ENCODE measurements at places on chromosomes 6 and 20.

GRCh38 chr6:148461986-148462577 lies 119.4 kb downstream of the SASH1 start:
- DNase-seq = no peak

DNA sequence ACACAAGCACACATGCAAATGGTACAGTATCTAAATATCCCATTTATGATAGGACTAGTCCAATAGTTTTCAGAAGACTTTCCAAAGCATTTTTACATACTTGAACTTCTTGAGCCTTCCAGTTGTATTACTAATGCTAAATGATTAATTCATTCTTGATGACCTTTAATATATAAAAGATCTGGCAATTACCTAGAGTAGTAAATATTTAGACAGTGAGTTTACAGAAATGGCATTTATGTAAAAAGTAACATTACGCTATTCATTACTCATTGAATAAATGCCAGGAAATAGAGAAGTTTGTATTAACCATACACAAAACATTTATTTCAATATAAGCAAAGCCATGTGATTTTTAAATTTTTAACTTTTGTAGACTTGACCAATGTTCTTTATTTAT lies 158.8 kb downstream of the DST start:
- DNase-seq = no peak

- no peak for DNase-seq
These were observed 141.3 kb downstream of the MMS22L start for GRCh38 chr6:97141756-97142155.

DNA sequence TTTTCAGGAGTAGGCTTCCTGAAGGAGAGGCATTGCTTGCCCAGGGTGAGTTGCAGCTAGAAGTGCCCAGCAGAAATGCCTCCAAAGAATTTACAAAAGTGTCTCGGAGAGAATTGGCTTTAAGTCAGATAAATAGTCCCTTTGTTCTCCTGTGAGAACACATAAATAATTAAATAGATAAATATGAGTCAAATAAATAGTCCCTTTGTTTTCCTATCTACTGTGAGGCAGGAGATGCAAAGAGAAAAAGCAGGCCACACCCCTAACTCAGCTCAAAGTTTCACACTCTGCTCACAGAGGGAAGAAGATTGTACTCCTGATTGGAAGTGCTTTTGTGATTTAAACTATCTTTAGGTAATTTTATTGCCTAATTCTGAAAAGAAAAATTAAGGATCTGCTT lies 180.7 kb upstream of the PRSS16 start:
- DNase-seq = no peak

DNA sequence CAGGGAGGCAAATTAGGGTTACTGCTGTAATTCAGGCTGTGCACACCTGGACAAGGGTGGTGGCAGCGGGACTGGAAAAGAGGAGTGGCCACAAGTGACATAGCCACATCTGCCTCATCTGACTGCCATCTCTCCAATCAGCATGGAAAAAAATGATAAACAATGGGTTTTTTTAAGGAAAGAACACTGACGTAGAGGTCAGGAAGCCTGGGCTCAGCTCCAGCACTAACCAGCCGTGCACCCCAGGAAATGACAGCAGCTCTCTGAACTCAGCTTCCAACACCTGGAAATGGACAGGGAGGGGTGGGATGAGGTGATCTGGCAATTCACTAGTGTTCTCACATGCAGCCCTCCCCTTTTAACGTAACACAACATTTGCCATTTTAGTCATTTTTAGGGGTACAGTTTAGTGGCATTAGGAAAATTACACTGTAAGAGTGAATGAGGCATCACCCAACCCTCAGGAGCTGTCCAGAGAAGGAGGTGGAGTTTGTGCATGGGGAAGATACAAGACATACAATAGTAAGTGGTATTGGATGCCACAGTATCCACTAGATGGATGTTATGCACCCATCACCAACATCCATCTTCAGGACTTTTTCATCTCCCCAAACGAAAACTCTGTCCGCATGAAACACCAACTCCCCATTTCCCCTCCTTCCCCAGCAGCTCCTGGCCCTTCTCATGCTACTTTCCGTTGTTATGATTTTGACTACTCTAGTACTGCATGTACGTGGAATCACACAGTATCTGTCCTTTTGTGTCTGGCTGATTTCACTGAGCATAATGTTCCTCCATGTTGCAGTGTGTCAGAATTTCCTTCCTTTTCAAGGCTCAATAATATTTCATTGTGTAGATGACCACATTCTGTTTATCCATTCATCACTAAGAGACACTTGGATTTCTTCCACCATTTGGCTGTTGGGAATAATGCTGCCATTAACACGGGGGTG lies 215.5 kb upstream of the ECI2 start:
- no peak for DNase-seq

DNA sequence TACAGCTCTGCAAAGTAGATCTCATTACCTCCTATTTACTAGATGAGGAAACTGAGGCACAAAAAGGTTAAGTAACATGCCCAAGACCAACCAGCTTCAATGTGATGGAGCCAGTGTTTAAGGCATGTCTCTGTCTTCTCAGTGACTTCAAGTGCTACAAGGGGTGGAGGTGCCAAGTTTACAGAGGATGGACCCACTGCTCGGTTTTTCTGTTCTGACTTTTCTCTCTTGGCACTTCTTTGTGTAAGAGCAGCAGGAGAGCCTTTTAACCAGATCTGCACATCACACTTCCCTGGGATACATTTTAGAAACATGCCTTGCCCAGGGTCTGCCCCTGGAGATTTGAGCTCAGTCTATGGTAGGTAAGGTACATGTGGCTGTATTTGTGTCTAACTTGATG lies 9.8 kb downstream of the WRNIP1 start:
- no peak for DNase-seq

DNA sequence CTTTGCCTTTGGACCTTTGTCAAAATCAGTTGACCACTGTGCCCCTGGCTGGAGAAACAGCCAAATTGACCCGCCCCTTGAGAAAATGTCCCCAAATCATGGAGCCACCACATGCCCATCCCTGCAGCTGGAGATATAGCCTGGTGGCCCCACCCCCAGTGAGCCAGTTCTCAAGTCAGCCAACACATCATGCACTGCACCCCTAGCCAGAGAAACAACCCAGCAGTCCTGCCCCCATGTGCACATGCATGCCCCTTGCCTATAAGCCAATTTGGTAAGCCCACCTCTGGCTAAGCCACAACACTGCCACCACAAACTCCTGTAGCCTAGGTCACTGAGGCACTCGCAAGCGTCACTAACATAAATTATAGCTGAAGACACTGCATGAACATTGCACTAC lies 174.2 kb upstream of the ECI2 start:
- DNase-seq = no peak

- DNase-seq = no peak
These were observed 28.7 kb downstream of the FGD2 start for GRCh38 chr6:37033819-37034795.

GRCh38 chr20:8212286-8212685 lies 80.2 kb downstream of the PLCB1 start:
- no peak for DNase-seq

GRCh38 chr20:62032609-62033368 lies 32.9 kb downstream of the TAF4 start:
- no peak for DNase-seq

GRCh38 chr6:106757267-106757666 lies 127.9 kb downstream of the QRSL1 start:
- DNase-seq = no peak

- no peak for DNase-seq
These were observed 252.3 kb downstream of the NKAIN2 start for GRCh38 chr6:124055963-124056362.

All from stimulated activated CD4-positive, alpha-beta T cell treated with anti-CD3 and anti-CD28 coated beads, Interleukin-15, amount 100 ng/mL, for 48 hours (primary cell).